ENCODE measurements at places on chromosomes 1 and 21.

GRCh38 chr1:19130468-19130867, 79.6 kb downstream of the UBR4 start:
- no peak for DNase-seq

DNA sequence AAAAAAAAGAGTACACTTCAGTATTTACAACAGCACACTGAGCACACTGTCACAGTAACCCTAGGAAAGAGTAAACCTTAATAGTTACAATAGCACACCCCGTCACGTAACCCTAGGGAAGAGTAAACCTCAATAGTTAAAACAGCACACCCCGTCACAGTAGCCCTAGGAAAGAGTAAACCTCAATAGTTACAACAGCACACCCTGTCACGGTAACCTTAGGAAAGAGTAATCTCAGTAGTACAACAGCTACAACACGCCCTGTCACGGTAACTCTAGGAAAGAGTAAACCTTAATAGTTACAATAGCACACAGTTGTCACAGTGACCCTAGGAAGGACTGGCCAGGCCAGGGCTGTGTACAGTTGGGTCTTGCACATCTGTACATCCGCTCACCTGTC, 3.0 kb downstream of the CDK11A start:
- no peak for DNase-seq

DNA sequence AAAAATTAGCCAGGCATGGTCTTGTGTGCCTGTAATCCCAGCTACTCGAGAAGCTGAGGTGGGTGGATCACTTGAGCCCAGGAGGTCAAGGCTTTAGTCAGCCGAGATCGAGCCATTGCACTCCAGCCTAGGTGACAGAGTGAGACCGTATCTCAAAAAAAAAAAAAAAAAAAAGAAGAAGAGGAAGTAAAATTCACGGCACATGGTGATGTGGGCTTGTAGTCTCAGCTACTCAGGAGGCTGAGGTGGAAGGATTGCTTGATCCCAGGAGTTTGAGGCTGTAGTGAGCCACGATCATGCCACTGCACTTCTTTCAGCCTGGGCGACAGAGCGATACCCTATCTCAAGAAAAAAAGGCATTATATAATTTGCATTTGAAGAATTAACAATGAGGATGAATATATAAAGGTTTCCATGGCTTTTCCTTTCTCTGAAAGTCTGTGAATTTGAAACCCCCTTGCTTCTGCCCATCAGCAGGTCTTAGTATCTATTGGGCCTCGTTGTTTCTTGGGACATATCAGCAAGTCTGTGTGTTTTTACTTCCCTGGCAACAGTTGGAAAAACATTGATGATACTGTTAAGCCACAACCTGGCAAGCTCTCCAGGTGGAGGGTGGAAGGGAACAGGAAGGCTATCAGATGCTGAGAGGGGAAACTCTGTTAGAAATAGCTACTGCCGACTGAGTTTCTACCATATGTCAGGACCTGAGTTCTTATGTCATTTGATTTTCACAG, 4.6 kb upstream of the PLA2G2D start:
- no peak for DNase-seq

DNA sequence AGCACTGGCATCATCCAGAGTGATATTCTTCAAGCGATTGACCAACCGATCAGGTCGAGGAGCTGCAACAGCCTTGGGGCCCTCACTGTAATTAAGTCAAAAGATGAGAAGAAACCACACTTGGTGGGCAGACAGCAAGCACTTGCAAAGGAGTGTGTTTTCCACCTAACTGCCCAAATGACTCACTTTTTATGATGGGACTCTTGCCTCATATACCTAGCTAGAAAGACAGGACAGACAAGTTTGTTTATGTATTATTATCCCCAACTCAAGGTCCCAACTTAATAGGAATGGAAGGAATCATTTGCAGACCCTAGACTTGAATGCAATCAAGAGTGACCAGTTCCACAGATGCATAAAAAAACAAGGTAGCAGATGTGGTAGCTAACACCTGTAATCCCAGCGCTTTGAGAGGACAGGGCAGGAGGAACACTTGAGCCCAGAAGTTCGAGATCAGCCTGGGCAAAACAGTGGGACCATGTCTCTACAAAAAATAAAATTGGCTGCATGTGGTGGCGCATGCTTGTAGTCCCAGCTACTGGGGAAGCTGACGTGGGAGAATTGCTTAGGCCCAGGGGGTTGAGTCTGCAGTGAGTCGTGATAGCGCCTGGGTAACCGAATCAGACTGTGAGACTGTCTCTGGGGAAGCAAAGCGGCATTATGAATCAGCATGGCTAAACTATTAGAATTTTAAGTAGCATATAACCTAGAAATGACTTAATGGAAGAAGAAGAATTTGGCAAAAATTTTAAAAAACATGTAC, 2.3 kb upstream of the NRAS start:
- DNase-seq, result no peak

DNA sequence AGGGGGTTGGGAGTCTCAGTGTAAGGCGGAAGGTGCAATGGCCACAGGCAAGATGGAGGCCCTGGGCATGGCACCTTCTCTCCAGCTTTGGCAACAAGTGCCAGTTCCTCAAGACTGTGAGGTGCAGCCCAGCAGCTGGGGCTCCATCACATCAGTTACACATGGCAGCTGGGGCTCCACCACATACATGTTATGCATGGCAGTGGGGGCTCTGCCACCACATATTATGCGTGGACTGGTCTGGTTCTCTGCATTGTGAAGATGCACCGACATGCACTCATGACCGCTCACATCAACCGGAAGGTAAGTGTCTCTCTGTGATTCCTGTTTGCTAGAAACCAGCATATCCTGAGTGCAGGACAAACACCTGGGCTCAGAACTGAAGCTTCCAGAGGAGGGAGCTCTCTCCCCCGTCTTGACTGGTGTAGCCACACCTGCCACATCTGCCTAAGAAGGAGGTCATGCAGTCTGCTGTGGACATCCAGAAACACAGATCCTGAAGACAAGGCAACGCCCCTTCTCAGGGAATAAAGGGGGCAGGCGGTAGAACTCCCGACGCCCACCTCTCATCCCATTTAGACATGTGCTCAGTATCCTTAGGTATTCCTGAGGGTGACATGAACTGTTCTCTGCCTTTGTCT, 104.1 kb upstream of the TMPRSS2 start:
- peak; percentile 45 for DNase-seq

DNA sequence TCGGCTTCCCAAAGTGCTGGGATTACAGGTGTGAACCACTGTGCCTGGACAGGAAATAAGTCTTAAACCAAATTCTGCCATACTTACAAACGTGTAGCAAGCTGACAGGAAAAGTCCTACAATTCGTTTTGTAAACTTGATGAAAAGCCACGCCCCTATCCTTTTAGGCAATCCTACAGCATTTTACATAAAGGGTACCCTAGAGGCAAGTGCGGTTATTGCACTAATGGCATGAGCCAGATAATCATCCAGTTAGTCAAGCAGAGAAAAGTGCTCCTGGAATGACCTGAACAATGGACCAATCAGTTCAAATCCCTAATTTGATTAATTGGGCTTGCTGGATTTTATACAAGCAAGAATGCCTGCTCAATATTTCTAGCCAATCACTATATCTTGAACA, 338.2 kb downstream of the KIF26B start:
- peak; percentile 27 for DNase-seq

- DNase-seq, result no peak
Measured at GRCh38 chr1:44532567-44532944, 127.5 kb downstream of the RNF220 start.

- no peak for DNase-seq
Measured at GRCh38 chr1:186569856-186570255, 108.9 kb upstream of the PDC start.

GRCh38 chr1:29062157-29062942, 61.4 kb downstream of the TMEM200B start:
- no peak for DNase-seq

GRCh38 chr21:19692231-19692630, 1288.6 kb upstream of the TMPRSS15 start:
- no peak for DNase-seq

DNA sequence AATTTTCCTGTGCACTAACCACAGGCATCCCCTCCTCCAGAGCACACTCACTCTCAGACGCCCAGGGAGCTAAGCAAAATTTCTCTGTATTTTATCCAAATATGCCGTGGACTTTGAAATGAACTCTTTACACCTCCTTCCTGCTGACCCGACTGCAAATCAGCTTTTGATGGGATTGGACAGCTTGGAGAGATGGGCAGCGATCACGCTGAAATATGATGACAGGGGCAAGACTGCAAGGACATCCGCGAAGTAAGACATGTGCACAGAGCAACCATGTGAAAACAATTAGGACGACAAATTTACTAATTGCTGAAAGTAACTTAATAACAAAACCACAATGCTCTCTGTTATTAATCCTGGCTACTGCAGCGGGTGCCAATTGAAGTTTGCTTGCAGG, 64.6 kb upstream of the CLDN14 start:
- no peak for DNase-seq

DNA sequence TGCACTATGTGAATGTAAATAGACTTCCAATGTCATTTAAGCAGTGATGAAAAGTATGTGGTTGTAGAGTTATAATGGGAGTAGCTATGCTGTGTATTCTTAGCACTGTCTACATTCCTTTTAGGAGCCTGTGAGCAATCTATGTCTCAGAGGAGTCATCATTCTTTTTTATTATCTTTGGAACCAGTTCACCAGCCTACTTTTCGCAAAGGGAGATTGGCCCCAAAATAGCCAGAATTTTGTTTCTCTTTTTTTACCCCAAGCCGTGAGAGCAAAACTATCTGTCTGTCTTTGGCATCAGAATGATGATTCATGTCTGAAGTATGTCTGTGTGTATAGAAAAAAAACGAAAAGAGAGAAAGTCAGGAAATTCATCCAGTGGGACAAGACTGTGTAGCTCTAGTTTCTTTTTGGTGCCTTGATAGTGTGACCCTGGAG, 44.2 kb downstream of the OSBPL9 start:
- no peak for DNase-seq

DNA sequence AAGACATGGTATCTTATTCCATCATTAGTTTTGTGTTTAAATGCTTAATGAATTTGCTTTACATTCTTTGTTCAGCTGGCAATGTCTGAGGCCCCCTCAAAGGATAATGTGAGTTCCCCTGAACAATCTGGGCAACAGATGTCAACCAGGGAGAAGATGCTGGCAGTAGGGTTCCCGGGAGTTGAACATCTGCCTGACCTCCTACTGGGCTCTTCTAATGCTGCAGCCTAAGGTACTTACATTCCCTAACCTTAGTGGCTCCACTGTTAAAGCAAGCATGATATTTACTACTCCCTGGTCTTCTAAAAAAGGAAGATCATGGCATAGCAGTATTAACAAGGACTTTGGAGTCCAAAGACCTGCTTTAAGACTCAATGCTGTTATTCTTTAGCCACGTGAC, 574.9 kb upstream of the NR5A2 start:
- no peak for DNase-seq

DNA sequence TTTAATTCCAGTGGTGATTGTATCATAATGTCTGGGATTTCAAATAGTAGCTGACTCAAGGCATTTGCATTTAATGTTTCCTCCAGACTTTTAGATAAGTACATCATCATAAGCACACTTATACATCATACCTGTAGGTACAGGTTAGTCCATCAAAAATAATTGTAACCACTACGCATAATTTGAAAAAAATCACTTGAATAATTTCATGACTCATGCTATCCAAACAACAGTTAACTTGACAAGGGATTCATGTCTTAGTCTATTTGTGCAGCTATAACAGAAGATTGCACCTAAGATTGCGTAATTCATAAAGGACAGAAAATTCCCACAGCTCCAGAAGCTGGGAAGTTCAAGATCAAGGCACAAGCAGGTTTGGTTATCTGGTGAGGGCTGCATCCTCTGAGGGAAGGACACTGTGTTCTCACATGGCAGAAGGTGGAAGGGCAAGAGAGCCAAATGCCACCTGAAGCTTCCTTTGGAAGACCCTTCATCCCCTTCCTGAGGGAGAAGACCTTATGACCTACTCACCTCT, 801.7 kb upstream of the BRINP3 start:
- DNase-seq, result no peak

- no peak for DNase-seq
Measured at GRCh38 chr1:167924102-167924501, 10.2 kb upstream of the ADCY10 start.

- DNase-seq, result no peak
Measured at GRCh38 chr1:245978915-245979314, 528.2 kb downstream of the SMYD3 start.

DNA sequence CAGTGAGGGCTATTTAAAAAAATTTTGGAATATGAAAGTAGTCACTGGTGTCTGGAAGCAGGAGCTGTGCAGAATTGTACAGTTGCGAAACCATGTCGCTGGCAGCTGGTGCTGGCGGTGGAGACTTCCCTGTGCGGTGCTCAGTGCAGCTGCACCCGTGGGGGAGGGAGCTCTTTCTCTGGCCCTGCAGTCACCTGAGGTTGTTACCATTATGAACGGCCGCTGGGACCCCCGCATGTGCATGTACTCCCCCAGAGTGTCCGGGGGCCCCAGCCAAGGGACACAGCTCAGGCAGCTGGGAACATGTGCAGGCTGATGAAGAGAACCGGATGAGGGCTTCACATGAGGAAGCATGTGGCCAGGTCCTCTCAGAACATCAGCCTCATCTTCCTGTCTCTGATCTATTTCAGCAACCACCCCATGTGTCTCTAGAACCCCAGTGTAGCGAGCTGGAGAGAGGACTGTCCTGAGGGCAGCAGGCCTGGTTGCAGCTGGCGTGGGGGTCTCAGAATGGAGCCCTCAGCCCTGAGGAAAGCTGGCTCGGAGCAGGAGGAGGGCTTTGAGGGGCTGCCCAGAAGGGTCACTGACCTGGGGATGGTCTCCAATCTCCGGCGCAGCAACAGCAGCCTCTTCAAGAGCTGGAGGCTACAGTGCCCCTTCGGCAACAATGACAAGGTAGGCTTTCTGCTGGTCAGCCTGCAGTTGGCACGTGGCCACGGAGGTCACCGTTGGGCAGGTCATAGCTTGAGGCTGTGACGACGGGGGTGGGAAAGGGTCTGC, at the start of gene TRPM2:
Gene TRPM2 (plus strand): TSS at position 431 of the 780 bp plus-strand sequence. CDS start 80 bp downstream, at position 511.
- DNase-seq, result no peak

DNA sequence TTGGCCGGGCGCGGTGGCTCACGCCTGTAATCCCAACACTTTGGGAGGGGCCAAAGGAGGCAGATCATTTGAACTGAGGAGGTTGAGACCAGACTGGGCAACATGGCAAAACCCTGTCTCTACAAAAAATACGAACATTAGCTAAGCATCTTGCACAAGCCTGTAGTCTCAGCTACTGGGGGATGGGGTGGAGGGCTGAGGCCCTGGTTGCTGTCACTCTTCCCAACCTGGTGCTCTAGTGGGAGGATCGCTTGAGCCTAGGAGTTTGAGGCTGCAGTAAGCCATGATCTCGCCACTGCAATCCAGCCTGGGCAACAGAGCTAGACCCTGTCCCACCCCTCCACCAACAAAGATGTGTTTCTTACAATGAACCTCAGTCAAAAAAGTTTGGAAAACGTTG, 2.8 kb downstream of the PHGDH start:
- DNase-seq, result no peak

- peak; percentile 21 for DNase-seq
Measured at GRCh38 chr1:77582905-77583304, 99.6 kb downstream of the ZZZ3 start.

GRCh38 chr1:247407180-247407616, 8.8 kb upstream of the NLRP3 start:
- DNase-seq, result no peak

DNA sequence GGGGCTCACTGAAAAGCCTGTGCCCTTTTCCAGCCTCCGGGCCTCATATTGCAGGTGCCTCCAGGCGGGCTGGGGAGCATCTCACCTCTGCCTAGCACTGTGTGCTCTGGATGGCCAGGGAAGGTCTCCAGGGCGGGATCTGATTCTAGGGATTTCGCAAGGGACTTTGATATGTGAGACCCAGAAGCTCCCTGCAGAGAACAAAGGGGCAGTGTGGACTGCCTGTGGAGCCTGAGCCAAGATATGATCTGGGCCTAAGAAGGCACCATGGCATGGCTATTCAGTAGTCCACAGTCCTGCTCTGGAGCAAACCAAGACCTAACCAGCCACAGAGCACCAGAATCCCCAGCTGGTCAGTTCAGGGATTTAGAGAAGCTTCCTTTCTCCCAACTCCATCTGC, 157.2 kb downstream of the ST6GALNAC5 start:
- no peak for DNase-seq
